ENCODE measurements at places on chromosomes 3 and 15.

- ATAC-seq, result no peak
These were observed 140.3 kb downstream of the TBC1D5 start for GRCh38 chr3:17602126-17602525.

DNA sequence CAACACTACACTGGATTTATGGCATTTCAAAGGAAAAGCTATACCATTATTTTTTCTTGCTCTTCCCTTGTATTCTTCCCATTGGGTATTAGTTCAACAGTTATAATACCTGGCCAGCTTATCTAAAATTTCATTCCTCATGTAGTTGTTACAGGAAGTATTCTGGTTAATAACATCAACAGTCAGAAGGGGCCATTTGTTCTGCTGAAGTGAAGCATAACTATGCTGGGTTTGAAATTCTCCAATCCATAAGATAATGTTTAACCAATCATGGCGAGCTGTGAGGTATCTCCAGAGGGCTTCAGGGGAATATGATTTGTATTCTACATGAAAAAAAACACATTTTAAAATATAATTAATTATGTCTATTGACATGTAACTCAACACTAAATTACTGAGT lies 43.4 kb downstream of the SPG11 start:
- no peak for ATAC-seq

GRCh38 chr3:33061782-33062181 lies 35.2 kb downstream of the GLB1 start:
- ATAC-seq, result peak; percentile 72

DNA sequence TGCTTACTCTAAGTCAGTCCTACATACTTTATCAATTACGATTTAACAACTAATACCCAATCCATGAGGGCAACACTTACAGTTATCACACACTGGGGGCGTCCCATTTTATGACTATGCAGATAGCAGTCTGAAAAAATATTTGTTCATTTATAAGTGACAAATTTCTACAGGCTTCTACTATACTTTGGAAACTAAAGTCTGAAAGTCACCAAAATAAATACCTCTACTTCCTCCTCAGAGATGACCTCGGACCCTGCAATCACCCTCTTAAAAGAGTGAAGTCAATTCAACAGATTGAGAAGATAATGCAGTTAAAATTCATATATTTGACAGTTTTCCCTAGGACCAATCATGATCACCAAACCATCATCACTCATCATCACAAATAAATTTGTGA lies 76.6 kb downstream of the GSK3B start:
- ATAC-seq, result no peak

- no peak for ATAC-seq
These were observed 4.1 kb downstream of the CCR9 start for GRCh38 chr3:45890405-45890804.

- no peak for ATAC-seq
These were observed 233.3 kb downstream of the THSD4 start for GRCh38 chr15:71348597-71348996.

DNA sequence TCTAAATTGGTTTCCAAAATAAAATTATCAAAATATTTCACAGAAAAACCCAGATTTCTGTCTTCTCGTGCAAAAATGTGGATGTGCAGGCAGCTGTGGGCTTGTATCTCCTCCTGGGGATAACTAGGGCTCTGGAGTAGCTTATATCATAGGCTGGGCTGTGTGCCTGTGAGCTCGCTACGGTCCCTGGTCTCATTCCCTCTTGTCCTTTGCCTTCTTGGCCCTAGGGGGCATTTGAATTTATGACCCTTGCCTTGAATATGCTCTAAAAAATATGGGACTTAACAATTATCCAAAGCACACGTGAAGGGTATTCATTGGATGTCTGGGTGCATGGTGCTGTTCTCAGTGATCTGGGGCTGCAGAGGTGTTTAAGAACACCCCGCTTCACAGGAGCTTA lies 132.6 kb downstream of the PDZRN3 start:
- no peak for ATAC-seq

- no peak for ATAC-seq
These were observed 81.8 kb downstream of the DNAJC13 start for GRCh38 chr3:132499071-132499470.

DNA sequence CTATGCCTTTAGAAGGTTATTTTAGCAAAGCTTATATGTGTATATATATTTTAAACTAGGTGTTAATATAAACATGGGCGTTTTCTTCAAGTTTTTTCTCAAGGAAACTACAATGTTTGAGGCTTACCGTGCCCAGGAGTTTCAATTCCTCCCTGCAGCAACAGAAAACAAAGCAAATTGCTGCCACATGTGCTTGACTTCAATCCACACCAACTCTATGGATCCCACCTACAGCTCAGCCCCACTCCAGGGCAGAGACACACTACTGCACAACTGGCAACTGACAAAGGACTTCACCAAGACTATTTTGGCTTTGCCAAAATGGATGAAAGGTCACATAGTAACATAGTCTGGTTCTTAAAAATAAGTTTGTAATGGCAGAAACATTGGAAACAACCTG lies 346.6 kb downstream of the ERC2 start:
- no peak for ATAC-seq

GRCh38 chr3:113058188-113058587 lies 67.4 kb downstream of the GTPBP8 start:
- no peak for ATAC-seq

GRCh38 chr3:71944482-71945065 lies 159.6 kb upstream of the PROK2 start:
- no peak for ATAC-seq

GRCh38 chr3:130621824-130622223 lies 104.8 kb downstream of the COL6A6 start:
- ATAC-seq, result no peak

GRCh38 chr15:90902840-90903732 lies at the start of gene MAN2A2:
MAN2A2 (plus strand) TSS chr15:90903302; CDS start chr15:90904208, 906 bp downstream.
- ATAC-seq, result peak; percentile 70

- no peak for ATAC-seq
These were observed 192.9 kb downstream of the SQOR start for GRCh38 chr15:45827766-45828165.

DNA sequence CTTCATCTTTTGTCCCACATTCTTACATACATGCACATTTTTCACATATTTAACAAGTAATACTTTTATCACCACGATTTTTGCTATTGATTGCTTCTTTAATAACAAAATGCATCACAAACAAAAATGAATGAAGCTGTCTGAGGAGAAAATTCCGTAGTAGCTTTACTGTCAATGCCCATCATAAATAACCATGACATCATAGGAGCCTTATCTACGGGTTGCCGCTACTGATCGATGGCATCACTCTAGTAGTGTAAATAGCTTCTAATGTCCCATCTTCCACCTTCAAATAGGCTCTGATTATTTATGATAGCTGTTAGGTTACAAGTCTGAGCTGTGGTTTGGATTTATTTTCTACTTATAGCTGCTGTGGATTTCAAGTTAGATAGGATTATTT lies 323.4 kb downstream of the MECOM start:
- ATAC-seq, result no peak

- ATAC-seq, result no peak
These were observed 49.7 kb upstream of the FRMD4B start for GRCh38 chr3:69435274-69436265.

All from activated CD4-positive, CD25-positive, alpha-beta regulatory T cell treated with anti-CD3 and anti-CD28 coated beads, Interleukin-2, amount 50 U/mL, for 24 hours (primary cell).